ENCODE measurements at places on chromosomes 5 and 9. TPM values are rescaled to one million over a fixed set of nuclear protein-coding genes. Genes with fewer than 3 reads are reported as not detected.
A peak's percentile ranks its signal among the peaks of the same experiment; 100 is the strongest.

DNA sequence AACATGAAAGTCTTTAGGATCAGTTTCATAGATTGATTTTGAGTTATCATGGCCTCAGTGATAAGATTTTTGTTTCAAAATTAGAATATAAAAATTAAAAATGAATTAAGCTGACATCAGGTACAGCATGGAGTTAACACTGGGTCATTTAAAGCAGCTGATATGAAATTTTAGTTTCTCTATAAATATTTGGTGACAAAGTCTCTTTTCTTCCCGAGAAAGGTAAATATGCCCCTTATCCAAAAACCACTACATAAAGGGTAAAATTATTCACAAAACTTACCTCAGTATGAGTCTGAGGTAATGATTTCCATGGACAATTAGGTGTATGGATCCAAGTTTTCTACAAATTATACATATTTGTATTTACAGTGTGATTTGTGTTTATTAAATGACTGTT lies 121.5 kb upstream of the PJA2 start:
- peaks cover 3% of the 10 kb centered on the region for H3K27me3 ChIP-seq
- no peak overlapping the region for H3K27ac ChIP-seq
- no peaks in the 10 kb centered on the region for H3K4me1 ChIP-seq
- no peaks in the 10 kb centered on the region for H3K36me3 ChIP-seq

GRCh38 chr9:28207657-28208056 lies 634.4 kb upstream of the C9orf72 start:
- no peaks in the 10 kb centered on the region for H3K4me1 ChIP-seq
- H3K27me3 ChIP-seq = no peaks in the 10 kb centered on the region
- H3K4me3 ChIP-seq = no peak overlapping the region
- H3K27ac ChIP-seq = no peak overlapping the region
- no peak for DNase-seq
- H3K36me3 ChIP-seq = no peaks in the 10 kb centered on the region

DNA sequence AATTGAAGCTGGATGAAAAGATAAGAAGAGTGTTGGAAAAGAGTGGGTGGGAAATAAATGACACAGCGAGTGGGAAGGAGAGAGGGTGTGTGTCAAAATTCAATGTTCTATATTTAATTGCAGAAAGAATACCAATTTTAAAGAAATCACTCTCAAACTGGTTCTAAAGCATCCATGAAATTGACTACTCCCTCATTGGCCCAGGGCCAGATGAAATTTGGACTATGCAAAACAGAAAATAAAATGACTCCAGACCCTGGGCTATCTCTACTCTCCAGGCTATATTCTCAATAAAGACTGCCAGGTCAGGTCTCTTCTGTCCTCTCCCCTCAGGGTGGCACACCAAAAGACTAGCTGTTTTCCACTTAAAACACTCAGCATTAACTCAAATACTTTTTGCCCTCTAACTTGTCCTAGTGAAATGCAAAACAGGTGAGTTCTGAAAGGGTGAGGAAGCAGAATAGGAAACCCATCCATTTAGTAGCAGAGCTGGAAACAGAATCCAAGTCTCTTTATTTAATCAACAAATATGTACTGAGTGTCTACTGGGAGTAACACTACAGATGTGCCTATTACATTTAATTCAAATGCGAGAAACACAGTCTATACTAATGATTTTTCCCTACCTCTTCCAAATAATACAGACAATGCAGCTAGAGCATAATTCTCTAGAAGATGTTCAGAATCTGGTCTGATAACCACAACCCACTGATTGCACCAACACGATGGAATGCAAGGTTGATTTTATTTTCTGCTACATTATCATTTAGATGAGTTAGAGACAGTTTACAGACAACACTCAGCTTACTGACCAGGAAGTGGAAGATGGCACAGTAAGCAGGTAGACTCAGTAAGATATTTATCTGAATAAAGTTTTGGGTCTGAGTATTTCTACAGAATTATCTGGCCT lies 42.1 kb downstream of the EFCAB9 start:
- H3K27ac ChIP-seq = peak overlapping the region; percentile 13
- H3K27me3 ChIP-seq = no peaks in the 10 kb centered on the region
- no peak overlapping the region for H3K4me3 ChIP-seq
- H3K36me3 ChIP-seq = peaks cover 16% of the 10 kb centered on the region
- no peak for DNase-seq

DNA sequence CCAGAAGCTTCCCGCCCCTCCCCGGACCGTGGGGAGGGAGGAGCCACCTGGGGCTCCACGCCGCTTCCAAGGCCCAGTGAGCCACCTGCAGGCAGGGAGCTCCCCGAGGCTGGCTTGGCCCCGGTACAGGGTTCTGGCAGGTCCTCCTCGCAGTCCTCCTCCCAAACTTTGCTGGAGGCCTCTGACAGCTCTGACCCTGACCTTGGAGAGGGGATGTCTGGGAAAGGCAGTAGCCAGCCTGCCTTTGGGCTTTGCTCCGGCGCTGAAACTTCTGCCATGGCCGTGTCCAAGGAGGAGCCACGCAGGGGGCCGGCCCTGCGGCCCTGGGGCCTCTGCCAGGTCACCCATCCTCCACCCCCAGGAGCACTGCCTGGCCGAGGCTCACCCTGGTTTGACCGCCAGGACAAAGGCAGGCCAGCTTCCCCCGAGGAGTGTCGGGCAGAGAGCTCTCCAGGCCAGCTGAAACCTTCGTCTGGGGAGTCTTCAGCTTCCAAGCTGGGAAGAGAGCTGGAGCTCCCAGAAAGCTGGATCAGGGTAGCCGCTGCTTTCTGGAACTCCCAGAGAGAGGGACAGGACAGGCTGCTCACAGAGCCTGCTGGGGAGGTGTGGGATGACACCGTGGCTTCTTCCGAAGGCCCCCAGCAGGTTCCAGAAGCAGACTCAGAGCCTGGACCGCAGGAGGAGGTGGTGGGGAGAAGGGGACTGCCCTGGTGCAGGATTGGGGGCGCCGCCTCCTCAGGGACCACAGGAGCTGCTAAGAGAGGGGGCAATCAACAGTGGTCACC lies 9.0 kb upstream of the QSOX2 start:
- H3K4me3 ChIP-seq = no peak overlapping the region
- H3K27ac ChIP-seq = no peak overlapping the region
- DNase-seq = no peak
- no peaks in the 10 kb centered on the region for H3K36me3 ChIP-seq
- no peaks in the 10 kb centered on the region for H3K4me1 ChIP-seq
- no peaks in the 10 kb centered on the region for H3K27me3 ChIP-seq

GRCh38 chr9:87342743-87343142 lies 154.9 kb upstream of the DAPK1 start:
- no peaks in the 10 kb centered on the region for H3K36me3 ChIP-seq
- no peak overlapping the region for H3K4me3 ChIP-seq
- DNase-seq = no peak
- H3K27me3 ChIP-seq = peaks cover 6% of the 10 kb centered on the region

- no peak overlapping the region for H3K27ac ChIP-seq
- DNase-seq = no peak
- H3K4me1 ChIP-seq = peaks cover 10% of the 10 kb centered on the region
- peaks cover 1% of the 10 kb centered on the region for H3K27me3 ChIP-seq
- H3K36me3 ChIP-seq = no peaks in the 10 kb centered on the region
- no peak overlapping the region for H3K4me3 ChIP-seq
Observed at GRCh38 chr5:134462761-134463160, 51.1 kb upstream of the CDKN2AIPNL start.

DNA sequence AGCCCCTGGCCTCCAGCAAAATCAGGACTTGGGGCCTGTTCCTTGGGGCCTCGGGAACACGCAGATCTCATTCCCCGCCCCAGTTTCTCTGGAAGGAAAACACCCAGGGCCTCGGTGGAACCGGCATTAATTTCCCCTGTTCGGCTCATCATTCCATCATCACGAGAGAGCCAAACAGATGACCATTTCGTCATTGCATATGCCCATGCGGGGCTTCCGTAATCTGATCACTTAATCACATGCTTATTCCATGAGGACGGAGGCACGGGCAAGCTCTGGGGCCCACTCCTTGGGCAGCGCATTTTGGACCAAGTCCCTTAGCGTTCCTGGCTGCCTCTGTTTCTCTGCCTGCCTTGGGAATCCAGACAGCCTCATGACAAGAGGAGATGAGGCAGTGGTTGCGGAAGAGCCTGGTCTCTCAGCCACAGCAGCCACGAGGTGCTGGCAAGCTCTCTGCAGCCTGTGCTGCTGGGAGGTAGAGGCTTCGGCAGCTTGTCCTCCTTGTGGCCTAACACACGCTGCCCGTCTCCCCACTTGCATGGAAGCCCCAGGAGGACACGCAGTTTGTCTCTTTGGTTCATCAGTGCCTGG lies 65.0 kb upstream of the IER5L start:
- peaks cover 12% of the 10 kb centered on the region for H3K4me1 ChIP-seq
- H3K4me3 ChIP-seq = no peak overlapping the region
- H3K36me3 ChIP-seq = no peaks in the 10 kb centered on the region
- no peak overlapping the region for H3K27ac ChIP-seq
- peak; percentile 17 for DNase-seq

- H3K27me3 ChIP-seq = no peaks in the 10 kb centered on the region
- no peak overlapping the region for H3K27ac ChIP-seq
- no peak for DNase-seq
- H3K4me3 ChIP-seq = no peak overlapping the region
- H3K4me1 ChIP-seq = no peaks in the 10 kb centered on the region
Observed at GRCh38 chr5:3032513-3032912, 281.0 kb upstream of the IRX2 start.

DNA sequence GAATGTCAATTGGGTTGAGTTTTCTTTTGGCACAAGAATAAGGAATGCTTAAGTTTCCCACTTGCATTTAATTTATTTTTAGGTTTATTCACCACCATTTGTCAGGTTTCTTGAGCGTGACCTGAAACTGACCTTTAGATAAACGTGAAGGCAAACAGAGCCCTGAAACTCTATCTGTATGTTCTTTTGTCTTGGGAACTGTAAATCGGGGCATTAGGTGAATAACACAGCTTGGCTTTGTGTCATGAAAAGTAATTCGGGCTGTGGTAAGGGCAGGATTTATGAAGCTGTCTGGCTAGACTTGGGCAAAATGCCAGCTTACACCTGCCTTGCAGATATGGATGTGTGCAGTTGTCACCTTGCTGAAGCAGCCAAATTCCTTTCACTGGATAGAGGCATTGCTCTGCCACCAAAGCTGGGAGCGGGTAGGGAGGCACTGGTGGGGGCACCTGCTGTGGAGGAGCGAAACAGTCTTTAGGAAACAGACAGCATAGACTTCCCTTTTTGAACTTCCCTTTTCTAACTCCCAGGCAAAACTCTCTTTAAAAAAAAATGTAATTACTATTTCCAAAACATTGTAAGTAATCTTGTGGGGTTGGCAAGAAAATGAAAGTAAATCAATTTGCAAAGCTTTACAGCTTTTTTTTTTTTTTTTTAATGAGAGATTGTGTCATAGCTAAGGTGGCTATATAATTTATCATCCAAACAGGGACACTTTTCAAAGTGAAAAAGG lies 545.2 kb downstream of the CSNK1G3 start:
- no peak overlapping the region for H3K27ac ChIP-seq
- H3K4me3 ChIP-seq = no peak overlapping the region
- H3K4me1 ChIP-seq = no peaks in the 10 kb centered on the region
- DNase-seq = no peak
- no peaks in the 10 kb centered on the region for H3K27me3 ChIP-seq

DNA sequence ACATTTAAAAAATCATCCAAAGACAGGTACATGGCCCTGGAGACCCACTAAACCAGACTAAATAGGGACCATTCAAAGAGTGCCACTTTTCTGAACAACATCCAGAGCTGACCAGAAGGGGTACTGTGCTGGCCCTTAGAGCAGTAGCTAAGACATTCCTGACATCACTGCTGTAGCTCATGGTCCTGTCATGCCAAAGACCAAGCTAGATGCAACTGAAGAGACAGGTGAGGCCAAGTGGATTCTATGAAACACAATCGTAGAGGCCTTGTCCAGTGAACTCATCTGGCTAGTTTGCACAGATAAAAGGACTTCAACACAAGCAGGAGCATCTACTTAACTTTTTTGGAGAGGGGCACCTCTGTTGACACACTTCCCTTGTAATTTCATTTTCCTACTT lies 43.3 kb downstream of the G3BP1 start:
- H3K4me3 ChIP-seq = no peak overlapping the region
- no peaks in the 10 kb centered on the region for H3K4me1 ChIP-seq
- H3K36me3 ChIP-seq = peaks cover 37% of the 10 kb centered on the region
- no peak for DNase-seq

DNA sequence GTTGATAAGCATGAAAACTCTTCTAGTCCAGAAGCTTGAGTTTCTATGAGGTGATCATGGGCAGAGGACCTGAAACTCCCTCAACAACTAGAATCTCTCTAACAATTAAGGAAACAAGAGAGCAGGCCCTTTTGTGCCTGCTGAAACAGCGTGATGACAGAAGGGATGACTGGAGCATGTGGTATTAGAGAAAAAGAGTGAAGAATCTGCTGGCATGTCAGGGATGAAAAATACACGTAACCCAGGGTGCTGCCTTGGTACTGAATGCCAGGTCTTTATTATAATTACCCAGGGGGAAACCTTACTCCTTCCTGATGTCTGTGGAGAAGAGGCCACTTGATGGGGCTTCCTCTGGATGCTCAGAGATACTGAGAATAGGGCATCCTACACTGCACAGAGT lies 167.8 kb downstream of the CRB2 start:
- H3K27ac ChIP-seq = no peak overlapping the region
- H3K36me3 ChIP-seq = no peaks in the 10 kb centered on the region
- H3K4me3 ChIP-seq = no peak overlapping the region
- no peaks in the 10 kb centered on the region for H3K27me3 ChIP-seq

- peaks cover 3% of the 10 kb centered on the region for H3K4me1 ChIP-seq
- no peak overlapping the region for H3K27ac ChIP-seq
- peaks cover 42% of the 10 kb centered on the region for H3K36me3 ChIP-seq
- H3K4me3 ChIP-seq = no peak overlapping the region
Observed at GRCh38 chr9:33351547-33351946, 50.8 kb downstream of the AQP7 start.

DNA sequence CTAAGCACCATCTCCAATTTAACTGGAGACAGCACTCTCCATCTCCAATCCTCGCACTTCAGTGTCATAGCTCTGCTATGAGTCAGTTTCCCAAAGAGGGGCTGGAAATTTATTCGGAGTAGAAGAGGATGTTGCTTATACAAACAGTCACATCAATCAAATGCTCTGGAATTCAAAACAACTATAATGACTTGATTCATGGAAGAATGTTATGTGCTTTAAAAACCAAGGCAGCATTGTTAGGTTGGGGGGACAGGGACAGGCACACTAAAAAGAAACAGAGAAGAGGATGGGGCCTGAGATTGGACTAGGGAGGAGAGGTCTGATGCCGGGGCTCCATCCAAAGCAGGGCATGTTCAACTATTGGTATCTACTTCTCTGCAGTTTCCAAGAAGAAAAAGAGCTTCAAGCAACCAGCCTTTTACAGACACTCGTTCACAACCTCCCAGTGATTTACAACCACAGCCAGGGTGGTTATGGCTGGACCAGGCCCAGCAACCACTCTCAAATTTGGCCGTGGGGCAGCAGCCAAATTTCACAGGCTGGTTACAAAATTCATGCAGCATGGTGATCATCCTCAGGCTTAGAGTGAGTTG lies 117.5 kb upstream of the ZNF366 start:
- no peaks in the 10 kb centered on the region for H3K36me3 ChIP-seq
- no peak overlapping the region for H3K27ac ChIP-seq
- H3K27me3 ChIP-seq = peaks cover 3% of the 10 kb centered on the region

- no peak for DNase-seq
- no peak overlapping the region for H3K27ac ChIP-seq
- no peaks in the 10 kb centered on the region for H3K27me3 ChIP-seq
Observed at GRCh38 chr9:137762414-137763061, 115.0 kb upstream of the CACNA1B start.

Gene TAF11L5
- total RNA-seq = not detected

Gene ANKRD34B
- not detected for total RNA-seq

Gene C5orf52
- not detected for total RNA-seq

Gene IFNA2
- not detected for total RNA-seq

Gene QRFP
- not detected for total RNA-seq

Gene DRD1
- total RNA-seq = not detected

Gene KLHL3
- 16.3 TPM for total RNA-seq

Gene PCSK1
- not detected for total RNA-seq

Gene SETD9
- total RNA-seq = 7.0 TPM
